ENCODE measurements at places on chromosomes 3 and 15.

- DNase-seq: peak; percentile 19
These were observed 243.2 kb upstream of the NR2F2 start for GRCh38 chr15:96087180-96087884.

- no peak for DNase-seq
These were observed 172.2 kb downstream of the SLC9A9 start for GRCh38 chr3:143676021-143676420.

DNA sequence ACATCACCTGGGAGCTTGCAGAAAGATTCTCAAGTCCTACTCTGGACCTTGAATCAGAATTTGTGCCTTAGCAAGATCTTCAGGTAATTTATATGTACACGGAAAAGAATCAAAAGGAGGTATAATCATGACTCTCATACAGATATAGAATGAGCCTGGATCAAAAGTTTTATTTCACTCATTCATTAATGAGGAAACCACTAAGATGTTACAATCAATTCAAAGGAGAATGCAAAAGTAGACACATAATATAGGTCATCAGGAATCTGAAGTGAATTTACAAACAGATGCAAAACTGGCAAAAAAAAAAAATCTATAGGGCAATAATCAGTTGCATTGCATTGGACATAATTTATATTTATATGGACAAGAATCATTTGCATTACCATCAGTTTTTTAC, 195.4 kb upstream of the TLE3 start:
- no peak for DNase-seq

DNA sequence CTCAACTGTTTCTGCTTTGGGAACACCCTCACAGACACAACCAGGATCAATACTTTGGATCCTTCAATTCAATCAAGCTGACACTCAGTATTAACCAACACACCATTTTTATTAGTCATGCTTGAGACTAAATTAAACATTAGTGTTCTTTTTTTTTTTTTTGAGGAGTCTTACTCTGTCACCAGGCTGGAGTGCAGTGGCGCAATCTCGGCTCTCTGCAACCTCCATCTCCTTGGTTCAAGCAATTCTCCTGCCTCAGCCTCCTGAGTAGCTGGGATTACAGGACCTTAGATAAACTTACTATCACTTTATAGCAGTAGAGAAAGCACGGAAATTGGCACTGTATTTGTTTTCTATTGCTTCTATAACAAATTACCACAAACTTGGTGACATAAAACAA, 2.0 kb upstream of the RAB11A start:
- DNase-seq: no peak

- DNase-seq: no peak
These were observed 67.2 kb upstream of the SIAH2 start for GRCh38 chr3:150830094-150830681.

- no peak for DNase-seq
These were observed 32.3 kb downstream of the RPN1 start for GRCh38 chr3:128618398-128618726.

- no peak for DNase-seq
These were observed 166.6 kb downstream of the SATB1 start for GRCh38 chr3:18258492-18258891.

GRCh38 chr3:159322322-159322939, 520.6 kb downstream of the MFSD1 start:
- DNase-seq: peak; percentile 23

DNA sequence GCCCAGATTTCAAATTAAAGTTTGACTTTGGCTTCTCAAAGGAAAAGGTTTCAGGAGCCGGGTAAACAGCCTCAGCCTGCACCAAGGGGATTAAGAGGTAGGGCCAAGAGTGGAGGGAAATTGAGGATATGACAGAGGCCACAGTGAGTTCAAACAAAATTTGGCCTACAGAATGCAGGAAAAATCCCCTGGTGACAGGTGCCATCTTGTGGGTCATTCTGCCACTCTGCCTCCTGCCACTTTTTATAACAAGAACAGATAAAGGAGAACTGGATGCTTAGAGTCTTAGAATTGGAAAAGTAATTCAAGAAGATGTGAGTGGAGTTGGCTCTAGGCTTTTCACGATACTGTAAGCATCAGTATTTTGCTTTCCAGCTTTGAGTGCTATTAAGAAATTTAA, 253.2 kb downstream of the NR2F2 start:
- no peak for DNase-seq

GRCh38 chr15:34616613-34617012, 33.2 kb upstream of the GOLGA8B start:
- DNase-seq: no peak

DNA sequence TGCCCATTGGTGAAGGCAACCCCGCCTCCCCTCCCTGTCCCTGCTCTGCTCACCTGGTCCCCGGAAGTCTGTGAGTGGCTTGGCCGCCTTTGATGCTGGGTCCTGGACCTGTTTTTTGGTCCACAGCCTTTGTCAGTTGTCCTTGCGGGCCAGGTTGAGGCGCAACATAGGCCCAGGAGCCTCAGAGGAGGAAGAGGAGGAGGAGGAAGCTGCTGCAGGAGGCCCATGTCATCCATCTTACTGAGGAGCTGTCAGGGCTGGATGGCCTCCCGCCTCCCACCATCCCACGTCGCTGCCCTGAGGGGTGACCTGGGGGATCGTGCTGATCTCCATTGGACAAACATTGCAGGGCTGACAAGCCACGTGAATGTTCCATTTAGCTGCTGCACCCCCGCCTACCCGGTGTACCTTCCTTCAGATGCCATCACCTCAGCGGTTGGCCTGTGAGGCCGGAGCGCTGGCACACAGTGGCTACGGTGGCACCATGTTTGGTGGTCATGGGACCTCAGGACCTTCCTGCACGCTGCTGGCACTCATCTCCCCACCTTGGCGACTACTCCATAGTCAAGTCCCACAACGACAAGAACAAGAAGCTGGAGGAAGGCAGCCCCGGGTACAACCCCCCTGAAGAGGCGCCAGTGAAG, 106.3 kb downstream of the SMAD6 start:
- DNase-seq: no peak

GRCh38 chr3:189496375-189497138, 134.6 kb upstream of the TP63 start:
- no peak for DNase-seq

GRCh38 chr3:33093847-33094246, 3.1 kb downstream of the GLB1 start:
- DNase-seq: no peak

- no peak for DNase-seq
These were observed 1064.9 kb downstream of the FHIT start for GRCh38 chr3:60186359-60186758.

Data from WERI-Rb-1 (cell line).